ENCODE measurements at places on chromosomes 16 and 17. TPM values are rescaled to one million over a fixed set of nuclear protein-coding genes. Genes with fewer than 3 reads are reported as not detected.

Gene NDUFAB1
- 92.5 TPM for total RNA-seq

Gene CCL4
- total RNA-seq, result 21.8 TPM

Gene FNDC8
- not detected for total RNA-seq

Gene CD300LB
- not detected for total RNA-seq

Gene ERN2
- total RNA-seq, result not detected

DNA sequence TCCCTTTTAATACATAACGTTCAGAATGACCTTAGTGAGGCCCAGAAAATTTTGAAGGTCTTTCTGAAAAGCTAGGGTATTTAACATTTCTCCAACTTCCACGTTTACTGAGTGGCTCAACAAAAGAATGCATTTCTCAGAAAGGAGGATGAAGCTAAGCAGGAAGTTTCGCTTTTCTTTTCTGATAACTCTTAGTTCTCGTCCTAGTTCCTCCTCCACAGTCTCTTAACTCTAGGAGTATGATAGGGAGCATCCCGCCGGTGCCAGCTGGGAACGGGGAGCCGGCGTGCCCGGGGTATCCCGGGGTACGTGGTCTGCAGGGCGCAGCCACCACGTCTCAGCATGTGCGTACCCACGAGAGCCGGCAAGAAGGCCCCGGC, 363 bp downstream of the KARS1 start:
- peak overlapping the region; percentile 94 for H3K27ac ChIP-seq
- H3K27me3 ChIP-seq, result no peaks in the 10 kb centered on the region
- H3K36me3 ChIP-seq, result peaks cover 12% of the 10 kb centered on the region
- H3K4me1 ChIP-seq, result peaks cover 16% of the 10 kb centered on the region
- DNase-seq, result no peak
- H3K4me3 ChIP-seq, result peak overlapping the region; percentile 99

DNA sequence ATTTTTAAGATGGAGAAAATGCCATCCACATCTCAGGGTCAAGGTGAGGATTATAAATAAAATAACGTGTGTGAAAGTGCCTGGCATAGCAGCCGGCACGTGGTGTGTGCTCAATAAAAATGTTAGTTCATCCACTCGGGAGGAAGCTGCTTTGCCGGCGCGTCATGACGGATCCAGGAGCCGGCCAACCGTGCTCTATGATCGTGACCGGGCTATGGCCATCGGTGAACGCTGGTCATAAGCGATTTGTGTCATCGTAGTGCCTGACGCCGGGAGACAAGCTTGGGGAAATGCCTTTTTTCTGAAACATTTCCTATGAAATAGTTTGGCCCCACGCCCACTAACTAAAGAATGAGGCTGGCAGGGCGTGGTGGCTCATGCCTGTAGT, 74.0 kb downstream of the CMC2 start:
- no peaks in the 10 kb centered on the region for H3K36me3 ChIP-seq
- H3K4me1 ChIP-seq, result peaks cover 10% of the 10 kb centered on the region
- DNase-seq, result peak; percentile 91
- H3K27me3 ChIP-seq, result no peaks in the 10 kb centered on the region

GRCh38 chr17:5536866-5537650, 47.3 kb downstream of the NLRP1 start:
- H3K27ac ChIP-seq, result no peak overlapping the region
- no peak overlapping the region for H3K4me3 ChIP-seq
- H3K36me3 ChIP-seq, result no peaks in the 10 kb centered on the region
- peaks cover 17% of the 10 kb centered on the region for H3K4me1 ChIP-seq

DNA sequence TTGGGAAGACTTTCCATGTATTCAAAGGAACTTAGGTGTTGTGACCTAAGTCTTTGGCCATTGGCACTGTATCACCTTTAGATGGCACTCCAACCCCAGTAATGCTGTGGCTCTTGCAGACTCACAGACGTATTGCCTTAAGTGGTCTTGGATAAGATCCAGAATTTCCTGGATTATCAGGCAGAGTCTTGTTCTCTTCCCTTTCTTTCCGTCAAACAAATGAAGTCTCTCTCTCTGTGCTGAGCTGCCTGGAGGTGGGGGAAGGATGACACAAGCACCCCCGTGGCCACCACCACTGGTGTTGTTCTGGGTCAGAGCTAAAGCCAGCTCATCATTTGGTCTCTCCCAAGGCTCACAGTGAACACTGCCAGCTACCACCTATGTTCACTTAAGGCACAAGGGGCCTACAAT, 789.9 kb upstream of the KIF2B start:
- H3K4me3 ChIP-seq, result no peak overlapping the region
- H3K4me1 ChIP-seq, result no peaks in the 10 kb centered on the region
- H3K27ac ChIP-seq, result no peak overlapping the region
- DNase-seq, result peak; percentile 5
- H3K27me3 ChIP-seq, result no peaks in the 10 kb centered on the region

DNA sequence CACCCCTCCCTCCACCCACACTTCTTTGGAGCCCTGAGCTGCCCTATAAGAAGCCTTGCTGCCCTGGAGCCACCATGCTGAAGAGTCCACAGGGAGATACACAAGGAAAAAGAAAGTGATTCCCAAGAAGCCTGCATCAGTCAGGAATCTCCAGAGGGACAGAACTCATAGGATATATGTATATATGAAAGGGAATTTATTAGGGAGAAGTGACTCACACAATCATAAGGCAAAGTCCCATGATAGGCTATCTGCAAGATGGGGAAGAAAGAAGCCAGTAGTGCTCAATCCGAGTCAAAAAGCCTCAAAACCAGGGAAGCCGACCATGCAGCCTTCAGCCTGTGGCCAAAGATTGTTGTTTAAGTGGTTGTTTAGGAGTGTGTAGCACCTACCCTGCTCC, 87.9 kb downstream of the TMEM114 start:
- H3K27me3 ChIP-seq, result no peaks in the 10 kb centered on the region
- H3K36me3 ChIP-seq, result no peaks in the 10 kb centered on the region
- H3K27ac ChIP-seq, result no peak overlapping the region
- DNase-seq, result no peak

DNA sequence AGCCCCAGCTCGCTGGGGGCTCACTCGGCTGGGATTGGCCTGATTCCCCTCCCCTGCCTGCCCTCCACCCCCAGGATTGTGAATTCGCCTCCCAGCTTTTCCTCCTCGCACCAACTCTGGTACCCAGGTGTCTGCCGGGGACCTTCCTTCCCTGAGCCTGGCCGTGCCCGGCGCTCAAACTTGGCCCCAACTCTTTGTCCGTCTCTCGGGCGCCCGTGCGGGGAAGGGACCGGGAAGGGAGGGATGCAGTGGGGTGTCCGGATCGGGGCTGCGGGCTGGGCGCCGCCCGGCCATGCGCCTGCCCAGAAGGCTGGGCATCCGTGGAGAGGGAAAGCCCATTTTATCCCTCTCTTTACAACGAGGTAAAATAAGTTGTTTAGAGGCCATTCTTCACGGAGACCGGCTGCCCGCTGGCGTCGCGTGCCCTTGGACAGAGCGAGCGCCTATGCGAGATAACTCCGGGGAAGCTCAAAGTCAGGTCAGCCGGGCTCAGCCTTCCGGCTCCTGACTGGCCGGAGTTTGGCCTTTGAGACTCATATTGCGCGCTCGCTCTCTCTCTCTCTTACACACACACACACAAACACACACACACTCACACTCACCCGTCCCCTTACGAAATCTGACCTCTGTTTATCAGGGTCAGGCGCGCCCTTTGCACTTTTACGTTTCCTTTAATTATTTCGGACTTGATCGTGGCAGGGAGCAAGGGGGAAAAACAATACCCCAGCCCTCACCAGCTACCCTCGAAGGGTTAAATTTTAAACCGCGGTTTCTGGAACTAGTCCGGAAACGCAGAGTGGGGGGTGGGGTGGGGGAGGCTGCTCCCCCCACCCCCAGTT, 774 bp upstream of the MAF start:
- peak overlapping the region; percentile 67 for H3K27ac ChIP-seq
- H3K27me3 ChIP-seq, result no peaks in the 10 kb centered on the region
- peaks cover 8% of the 10 kb centered on the region for H3K4me1 ChIP-seq
- H3K4me3 ChIP-seq, result peak overlapping the region; percentile 69
- DNase-seq, result peak; percentile 13
